SK-N-DZ (cell line): ENCODE measurements at places on chromosomes 6 and 20.

GRCh38 chr6:73830119-73830518 lies 134.1 kb downstream of the CD109 start:
- DNase-seq, result no peak

- DNase-seq, result no peak
These were observed 18.4 kb downstream of the CTNNBL1 start for GRCh38 chr20:37711994-37712964.

GRCh38 chr6:100464903-100465700 lies at the start of gene SIM1:
TSS of gene SIM1 (minus strand) at chr6:100464921. CDS start at chr6:100463468, 1,453 bp downstream.
- peak; percentile 80 for DNase-seq

GRCh38 chr6:1636971-1637871 lies 27.5 kb downstream of the FOXC1 start:
- DNase-seq, result peak; percentile 47

GRCh38 chr6:2752477-2753109 lies 1.9 kb upstream of the MYLK4 start:
- DNase-seq, result no peak

GRCh38 chr20:38760978-38761377 lies 12.7 kb downstream of the ACTR5 start:
- DNase-seq, result no peak

- DNase-seq, result no peak
These were observed 9.2 kb downstream of the FOXA2 start for GRCh38 chr20:22575087-22575721.

- DNase-seq, result no peak
These were observed 813.3 kb downstream of the HACE1 start for GRCh38 chr6:104046426-104046825.

DNA sequence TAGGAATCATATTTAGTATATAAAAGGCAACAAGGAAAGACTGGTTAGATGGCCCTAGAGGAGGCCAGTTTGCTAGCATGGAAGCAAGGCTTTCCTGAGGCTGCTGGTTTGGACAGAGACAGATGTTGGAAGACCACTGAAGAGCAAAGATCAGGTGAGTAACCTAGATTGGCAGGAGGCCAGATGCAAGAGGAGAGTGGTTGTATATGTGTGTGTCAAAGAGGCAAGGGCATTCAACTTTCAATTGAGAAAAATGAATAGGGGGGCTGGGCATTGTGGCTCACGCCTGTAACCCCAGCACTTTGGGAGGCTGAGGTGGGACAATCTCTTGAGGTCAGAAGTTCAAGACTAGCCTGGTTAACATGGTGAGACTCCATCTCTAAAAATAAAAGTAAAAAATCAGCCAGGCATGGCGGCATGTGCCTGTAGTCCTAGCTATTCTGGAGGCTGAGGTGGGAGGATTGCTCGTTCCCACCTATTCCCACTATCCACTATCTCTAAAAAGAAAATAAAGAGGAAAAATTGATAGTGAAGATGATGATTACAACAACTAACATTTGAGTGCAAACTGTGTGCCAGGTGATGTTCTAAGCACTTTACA lies 79.8 kb downstream of the PRDM1 start:
- DNase-seq, result no peak

DNA sequence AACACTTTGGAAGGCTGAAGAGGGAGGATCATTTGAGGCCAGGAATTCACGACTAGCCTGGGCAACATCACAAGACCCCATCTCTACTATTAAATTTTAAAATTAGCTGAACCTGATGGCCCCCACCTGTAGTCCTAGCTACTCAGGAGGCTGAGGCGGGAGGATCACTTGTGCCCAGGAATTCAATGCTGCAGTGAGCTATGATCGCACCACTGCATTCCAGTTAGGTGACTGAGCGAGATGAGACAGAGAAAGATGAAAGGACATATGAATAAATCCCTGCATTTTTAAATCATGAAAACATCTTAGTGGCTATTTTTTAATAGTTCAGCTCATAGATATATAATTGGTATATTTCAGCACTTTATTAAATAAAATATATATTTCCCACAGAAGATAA lies 93.8 kb downstream of the GPR63 start:
- no peak for DNase-seq

DNA sequence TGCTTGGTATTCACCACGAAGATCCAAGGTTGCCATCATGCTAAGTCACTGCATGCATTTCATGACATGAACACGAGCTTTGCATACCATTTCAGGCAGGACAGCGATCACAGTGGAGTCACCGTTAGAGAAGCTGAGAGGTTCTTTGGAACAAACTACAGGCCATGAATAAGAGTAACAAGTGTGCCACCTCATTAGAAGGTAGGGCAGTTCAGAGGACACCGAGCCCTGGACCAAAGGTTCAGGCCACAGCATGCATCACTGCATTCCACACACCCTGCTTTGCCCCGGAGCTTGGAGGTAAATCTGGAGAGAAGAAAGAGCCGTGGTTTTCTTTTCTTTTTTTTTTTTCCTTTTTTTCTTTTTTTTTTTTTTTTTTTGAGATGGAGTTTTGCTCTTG lies 66.9 kb upstream of the CDH4 start:
- no peak for DNase-seq

DNA sequence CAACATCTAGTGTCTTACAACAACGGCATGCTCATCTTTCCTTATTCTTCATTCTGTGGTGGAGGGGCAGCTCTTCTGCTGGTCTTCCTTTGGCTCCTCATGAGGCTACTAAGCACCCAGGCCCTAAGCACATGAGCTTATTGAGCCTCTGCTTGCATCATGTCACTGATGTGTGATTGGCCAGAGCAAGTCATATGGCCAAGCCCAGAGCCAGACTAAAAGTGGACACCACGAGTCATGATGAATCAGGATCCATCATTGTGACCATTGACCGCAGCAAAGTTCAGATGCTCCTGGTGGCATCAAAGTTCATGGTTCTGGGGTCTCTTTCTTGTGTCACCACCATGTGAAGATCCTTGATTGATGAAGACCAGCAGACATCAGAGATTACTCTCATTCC lies 192.0 kb upstream of the FOXA2 start:
- DNase-seq, result no peak

DNA sequence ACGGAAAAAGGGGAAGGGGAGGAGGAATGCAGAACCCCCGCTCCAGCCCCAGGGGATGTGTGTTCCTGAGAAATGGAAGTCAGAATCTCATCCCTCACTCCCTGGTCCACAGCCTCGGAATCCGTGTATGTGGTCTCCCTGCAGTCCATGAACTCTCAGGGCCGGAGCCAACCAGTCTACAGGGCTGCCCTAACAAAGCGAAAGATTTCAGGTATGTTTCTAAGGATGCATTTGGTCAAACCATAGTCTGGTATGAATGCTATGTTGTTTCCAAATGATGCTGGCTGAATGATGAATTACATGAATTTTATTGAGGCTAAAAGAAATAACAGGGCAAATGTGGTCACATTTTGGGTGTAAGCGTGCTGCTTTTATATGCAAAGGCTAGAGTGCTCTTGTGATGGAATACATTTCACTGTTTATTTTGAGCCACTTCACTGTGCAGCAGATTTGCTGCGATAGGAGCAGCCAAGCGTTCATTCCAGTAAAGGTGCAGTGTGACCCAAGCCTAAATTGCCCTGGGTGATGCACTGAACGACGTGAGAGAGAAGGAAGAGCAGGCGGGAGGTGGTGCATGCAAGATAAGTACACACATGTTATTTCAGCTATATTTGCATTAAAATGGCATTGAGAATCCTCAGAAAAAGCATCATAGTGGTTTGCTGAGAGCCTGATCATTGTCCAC lies 52.4 kb downstream of the FNDC1 start:
- DNase-seq, result no peak

DNA sequence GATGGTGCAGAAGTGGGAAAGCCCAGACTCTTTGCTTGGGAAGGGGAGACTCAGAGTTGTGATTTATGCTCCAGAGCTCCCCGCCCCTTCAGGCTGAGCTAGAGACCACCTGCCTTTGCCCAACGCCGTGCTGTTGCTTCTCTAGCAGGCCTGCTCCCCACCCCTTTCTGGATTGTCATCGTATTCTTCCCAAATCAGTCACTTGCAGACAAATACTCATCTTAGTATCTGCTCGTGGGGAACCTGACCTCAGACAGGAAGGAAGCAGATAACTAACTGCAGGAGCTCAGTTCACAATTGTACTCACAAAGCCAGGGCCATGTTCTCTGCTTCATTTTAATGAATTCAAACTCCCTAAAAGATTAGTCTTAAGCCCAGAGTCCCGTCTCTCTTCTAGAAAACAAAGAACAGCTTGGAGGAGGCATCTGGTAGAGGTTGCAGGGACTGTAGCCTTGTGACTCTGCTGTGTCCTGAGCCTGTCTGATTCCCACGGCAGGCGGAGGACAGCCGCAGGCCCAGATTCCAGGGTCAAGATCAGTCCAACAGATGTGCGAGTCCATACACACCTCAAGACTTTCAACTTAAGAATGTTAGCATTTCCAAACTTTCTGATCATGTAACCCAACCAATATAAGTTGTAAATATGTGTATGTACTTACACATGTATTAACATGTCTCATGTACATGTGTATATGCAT lies 57.2 kb upstream of the GGTLC1 start:
- DNase-seq, result no peak

DNA sequence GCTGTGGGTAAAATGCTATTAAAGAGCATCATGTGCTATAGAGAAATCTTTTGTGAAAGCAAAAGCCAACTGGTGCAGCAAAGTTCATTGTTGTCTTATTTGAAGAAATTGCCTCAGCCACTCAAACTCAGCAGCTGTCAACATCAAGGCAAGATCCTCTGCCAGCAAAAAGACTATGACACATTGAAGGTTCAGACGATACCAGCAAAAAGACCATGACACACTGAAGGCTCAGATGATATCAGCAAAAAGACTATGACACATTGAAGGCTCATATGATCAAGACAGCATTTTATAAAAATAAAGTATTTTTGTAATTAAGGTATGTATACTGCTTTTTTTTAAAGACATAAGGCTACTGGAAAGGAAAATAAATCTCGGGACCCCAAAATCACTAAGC lies 118.4 kb upstream of the RUNX2 start:
- no peak for DNase-seq

- DNase-seq, result no peak
These were observed 94.8 kb upstream of the PHACTR1 start for GRCh38 chr6:12621754-12622153.

- no peak for DNase-seq
These were observed 28.8 kb upstream of the TSHZ2 start for GRCh38 chr20:52943185-52943841.

GRCh38 chr6:88566746-88567534 lies 396.5 kb downstream of the RNGTT start:
- DNase-seq, result peak; percentile 68

DNA sequence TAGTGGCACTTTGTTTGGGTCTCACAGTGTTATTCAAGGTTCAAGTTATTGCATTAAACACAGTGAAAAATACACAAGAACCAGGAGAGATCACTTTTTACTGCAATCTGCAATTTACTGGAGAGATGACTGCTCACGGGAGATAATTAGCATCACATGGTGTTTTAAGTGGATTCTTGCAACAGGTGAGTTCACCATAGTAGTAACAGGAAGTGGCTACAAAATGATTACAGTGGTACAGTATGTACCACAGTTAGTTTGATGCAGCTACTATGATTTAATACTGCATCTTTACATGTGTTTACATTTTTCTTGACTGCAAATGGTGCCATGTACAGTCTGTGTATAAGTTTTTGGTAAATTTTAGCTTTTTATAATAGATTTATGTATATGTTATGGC lies 96.5 kb upstream of the SCP2D1 start:
- no peak for DNase-seq

DNA sequence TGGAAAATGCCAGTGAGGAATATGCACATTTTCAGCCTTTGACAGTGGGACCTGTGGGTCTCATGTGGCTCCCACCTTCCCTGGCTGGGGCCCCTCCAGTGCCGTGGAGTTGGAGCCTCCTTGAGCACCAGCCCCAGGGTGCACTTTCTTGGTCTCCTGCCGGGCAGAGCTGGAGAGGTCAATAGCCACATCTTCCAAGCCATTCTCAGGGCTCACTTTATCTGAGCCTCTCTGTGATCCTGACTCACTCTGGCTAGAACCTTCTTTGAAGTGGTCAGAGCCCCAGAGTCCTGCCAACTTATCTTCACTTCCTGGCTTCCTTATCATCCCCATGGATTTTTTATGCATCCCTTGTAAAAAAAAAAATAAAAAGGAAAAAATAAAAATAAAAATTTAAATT lies 5.7 kb downstream of the VSX1 start:
- DNase-seq, result no peak

- DNase-seq, result no peak
These were observed 593.9 kb upstream of the BTBD3 start for GRCh38 chr20:11323816-11324215.

DNA sequence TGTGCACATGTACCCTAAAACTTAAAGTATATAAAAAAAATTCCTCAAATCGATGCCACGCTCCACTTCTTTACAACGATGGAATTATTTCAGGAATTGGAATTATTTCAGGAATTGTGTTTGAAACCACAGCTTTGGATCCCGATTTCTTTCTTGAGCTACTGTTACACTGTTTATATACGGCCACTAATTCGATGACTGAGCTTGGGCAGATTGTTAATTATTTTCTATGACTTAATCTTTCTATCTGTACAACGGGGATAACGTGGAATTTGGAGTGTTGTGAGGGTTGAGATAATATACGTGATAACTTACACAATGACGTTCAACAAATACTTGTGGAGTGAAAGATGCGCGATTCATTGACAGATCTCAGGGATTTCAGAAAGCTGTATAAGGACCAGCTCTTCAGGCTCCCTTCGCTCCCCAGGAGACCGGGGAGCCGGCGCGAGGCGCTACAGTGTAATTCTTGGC lies 171.3 kb downstream of the SLC16A10 start:
- DNase-seq, result no peak

DNA sequence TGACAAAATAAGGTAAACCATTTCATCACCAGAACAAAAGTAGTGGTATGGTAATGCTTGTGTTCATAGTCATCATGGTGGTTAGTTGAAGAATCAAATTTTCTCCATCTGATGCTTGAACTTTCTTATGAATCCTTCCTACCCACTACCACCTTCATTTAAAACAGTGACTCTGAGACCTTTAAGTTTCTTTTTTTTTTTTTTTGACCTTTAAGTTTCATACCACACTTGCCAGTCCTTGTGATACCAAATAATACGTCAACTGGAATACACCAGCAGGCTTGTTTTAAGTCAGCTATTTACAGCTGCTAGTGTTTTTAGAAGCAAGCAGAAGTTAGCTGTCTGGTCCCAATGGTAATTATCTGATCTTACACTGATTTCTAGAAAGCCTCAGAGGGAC lies 413.4 kb upstream of the SOX4 start:
- no peak for DNase-seq
